Activated CD4-positive, alpha-beta T cell treated with anti-CD3 and anti-CD28 coated beads, Interleukin-2, amount 50 U/mL, for 4 hours (primary cell): ENCODE measurements at places on chromosomes 12 and 14.
A peak's percentile ranks its signal among the peaks of the same experiment; 100 is the strongest.

- DNase-seq, result no peak
Observed at GRCh38 chr12:42474391-42474790, 115.2 kb downstream of the PRICKLE1 start.

DNA sequence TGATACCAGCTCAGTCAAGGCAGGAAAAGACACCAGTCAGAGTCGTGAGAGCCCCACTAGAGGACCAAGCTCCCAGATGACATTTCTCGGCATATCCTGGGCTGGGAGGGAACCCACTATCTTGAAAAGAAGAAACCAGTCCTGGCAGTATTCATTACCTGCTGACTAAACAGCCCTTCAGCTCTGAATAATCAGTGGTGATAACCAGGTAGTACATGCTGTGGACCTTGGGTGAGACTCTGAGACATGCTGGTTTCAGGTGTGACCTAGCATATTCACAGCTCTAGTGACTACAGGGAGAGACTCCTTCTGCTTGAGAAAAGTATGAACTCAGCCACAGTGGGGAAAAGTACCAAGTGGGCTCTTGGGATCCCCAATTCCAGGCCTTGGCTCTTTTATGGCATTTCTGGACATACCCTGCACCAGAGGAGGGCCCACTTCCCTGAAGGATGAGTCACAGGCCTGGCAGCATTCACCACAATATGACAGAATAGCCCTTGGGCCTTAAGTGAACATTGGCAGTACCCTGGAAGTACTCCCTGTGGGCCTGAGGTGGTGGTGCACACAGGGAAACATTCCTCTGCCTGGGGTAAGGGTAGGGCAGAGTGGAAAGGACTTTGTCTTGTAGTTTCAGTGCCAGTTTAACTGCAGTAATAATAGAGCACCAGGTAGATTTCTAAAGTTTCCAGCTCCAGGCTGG lies 82.6 kb upstream of the SLC38A4 start:
- DNase-seq, result no peak

DNA sequence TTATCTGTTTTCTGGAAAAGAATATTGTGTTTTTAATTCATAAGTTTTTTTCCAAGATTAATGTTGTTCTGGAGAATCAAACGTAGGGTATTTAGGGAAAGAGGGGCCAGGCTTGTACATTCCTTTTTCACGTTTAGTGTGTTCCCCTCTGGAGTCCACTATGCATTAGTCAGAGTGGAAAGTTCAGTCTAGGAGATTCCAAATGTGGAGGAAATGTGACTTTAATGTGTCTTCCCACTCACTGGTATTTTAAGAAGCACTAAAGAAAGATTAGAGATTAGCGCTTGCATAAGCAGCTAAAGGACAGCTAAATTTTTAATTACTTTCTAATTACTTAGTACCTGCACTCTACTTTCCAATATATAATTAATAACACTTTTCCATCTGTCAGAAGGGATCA lies 4.4 kb upstream of the PDE6H start:
- no peak for DNase-seq

- no peak for DNase-seq
Observed at GRCh38 chr14:64059454-64060198, 206.8 kb downstream of the SYNE2 start.

GRCh38 chr12:82436354-82436753 lies 78.0 kb downstream of the METTL25 start:
- DNase-seq, result no peak

DNA sequence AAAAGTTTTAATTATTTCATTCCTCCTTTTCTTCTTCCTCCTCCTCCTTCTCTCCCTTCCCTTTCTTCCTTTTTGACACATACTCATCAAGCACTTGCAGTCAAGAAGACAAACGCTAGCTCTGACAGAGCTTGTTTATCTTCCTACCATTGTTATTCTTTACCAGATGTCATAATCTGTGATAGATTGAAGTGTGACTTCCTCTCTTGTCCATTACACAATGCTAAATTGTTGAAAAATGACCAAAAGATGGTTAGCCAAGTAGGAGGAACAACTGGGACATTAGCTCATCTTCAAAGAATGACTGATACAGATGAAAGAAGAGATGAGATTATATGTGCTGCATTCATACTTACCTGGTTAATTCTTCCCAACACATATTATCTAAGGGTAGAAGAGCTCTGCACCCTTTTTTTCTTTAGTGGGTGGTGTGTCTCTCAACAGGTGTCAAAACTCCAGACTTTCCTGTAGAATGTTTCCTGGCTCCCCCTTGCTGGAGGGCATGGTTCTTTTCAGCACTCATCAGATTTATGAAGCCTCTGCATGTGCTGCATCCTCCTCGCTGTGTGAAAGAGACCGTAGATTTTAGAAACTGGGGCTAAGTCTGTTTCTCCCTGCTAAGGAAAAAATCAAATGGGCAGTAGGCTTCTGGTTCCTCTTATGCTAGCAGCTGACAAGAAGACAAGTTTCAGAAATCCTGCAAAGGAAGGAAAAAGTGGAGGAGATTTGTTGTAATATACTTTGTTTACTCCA lies 147.1 kb downstream of the TMX1 start:
- DNase-seq, result no peak

- DNase-seq, result peak; percentile 67
Observed at GRCh38 chr12:121534495-121535148, 46.2 kb downstream of the KDM2B start.

DNA sequence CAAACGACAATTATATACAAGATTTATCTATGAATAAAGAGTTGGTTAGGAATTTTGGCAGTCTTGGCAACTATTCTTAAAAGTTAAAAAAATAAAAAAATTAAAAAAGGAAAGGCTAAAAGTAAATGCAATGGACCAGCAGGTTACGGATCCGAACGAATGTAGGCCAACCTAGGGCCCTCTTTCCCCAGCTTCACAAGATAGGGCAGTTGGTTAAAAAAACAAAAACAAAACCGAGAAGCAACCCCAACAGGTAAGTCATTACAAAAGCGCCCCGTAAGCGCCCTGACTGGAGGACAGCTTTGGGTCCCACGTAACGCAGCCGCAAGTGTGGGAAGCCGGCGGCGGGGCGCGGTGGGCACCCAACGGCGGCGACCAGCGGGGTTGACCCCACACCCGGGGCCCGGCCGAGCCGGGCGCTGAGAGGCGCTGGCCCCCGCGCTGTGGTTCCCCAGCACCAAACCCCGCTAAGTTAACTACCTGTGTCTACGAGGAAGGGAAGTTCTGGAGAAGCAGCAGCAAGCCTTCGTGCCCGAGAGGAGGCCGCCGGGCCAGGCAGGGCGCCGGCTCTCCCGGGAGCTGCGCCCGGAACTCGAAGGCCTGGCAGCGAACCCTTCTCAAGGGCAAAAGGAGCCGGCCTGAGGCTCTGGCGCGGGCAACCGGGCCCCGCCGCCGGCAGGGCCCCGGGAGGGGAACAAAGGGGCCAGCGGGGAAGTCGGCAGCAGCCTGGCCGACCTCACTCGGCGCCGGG lies 882 bp downstream of the HECTD1 start:
- peak; percentile 25 for DNase-seq

DNA sequence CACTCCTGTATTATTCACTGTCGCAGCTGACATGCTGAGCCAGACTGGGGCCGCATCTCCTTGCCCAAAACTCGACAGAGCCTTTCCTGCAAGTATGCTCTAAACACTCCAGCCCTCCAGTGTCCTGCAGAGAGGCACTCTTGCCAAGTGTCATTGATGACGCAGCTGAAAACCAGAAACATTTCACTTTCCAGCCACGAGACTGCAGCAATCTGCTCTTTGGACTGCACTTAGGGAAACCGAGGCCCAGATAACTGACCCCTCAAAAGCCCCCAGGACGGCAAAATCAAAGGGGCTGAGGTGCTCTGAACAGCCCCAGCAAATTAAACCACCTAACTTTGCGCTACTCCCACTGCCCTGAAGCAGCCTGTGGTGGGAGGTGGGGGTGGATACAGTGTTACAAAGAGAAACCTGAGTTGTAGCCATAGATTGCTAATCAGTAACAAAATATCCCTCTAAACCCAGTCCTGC lies 2.6 kb downstream of the CCDC85C start:
- no peak for DNase-seq

DNA sequence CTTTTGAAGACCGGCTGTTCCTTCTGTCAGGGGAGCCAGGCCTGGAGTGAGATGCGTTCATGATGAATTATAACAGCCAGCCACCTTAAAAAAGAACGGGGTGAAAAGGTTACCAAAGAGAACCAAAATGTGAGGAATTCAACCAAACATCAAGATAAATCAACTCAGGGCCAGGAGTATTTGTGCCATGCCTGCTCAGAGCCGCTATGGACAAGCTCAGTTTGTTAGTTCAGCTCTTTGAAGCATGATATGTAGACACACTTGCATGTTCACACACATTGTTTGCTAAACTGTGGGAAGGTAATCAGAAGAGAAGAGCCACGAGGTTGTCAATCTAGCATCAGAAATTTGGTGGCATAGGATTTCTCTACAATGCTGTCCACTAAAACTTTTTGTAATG lies 367.4 kb upstream of the TBX3 start:
- no peak for DNase-seq

DNA sequence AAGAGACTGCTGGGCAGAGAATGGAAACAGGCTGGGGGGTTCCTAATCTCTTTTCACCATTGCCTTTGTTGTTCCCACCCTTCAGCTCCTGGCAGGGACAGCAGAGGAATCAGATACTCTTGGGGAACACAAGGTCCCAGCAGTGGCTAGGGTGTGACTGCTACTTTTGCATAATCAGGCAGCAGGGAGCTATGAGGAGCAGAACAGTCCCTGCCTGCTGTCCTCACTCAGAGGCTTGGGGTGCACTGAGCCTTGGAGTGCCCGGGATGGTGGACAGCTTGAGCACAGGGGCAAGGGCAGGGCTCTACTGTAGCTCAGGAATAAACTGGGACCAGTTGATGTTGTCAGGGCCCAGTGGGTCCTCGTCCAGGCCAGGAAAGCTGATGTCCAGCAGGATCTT lies 1.5 kb upstream of the TEX52 start:
- DNase-seq, result no peak

- no peak for DNase-seq
Observed at GRCh38 chr14:77659831-77660230, 43.4 kb upstream of the SPTLC2 start.

DNA sequence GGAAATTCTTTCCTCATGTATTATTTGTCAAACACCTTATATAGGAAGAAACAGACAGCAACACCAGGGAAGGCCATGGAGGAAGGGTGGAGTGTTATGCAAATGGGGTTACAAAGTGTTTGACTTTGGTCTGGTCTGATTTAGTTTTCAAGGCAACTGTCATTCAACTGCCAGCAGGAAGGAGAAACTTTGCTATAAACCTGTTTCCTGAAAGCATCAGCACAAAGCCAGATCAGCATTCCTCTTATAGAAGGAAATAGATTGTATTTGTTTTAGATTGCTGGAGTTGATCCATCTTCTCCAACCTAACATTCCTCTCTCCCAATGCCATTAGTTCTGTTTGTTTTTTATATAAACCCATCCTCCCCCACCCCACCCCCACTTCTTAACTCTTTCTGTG lies 65.7 kb downstream of the STAB2 start:
- DNase-seq, result no peak

DNA sequence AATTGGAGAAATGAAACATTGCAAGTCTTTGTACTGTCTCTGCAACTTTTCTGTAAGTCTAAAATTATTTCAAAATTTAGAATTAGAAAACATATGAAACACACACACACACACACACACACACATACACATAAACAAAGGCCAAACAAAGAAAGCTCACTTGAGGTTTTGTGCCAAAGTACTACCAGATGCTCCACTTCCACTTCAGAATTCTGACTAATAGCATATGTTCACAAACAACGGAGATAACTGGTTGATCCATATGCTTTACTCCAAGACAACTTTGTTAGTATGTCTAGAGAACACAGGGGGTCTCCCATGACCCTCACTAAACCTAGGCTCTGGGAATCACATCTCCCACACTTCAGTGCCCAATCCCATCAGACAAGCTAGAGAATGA lies 133.8 kb upstream of the CLEC14A start:
- no peak for DNase-seq

GRCh38 chr12:49021292-49021915 lies 2.8 kb upstream of the PRKAG1 start:
- DNase-seq, result no peak

DNA sequence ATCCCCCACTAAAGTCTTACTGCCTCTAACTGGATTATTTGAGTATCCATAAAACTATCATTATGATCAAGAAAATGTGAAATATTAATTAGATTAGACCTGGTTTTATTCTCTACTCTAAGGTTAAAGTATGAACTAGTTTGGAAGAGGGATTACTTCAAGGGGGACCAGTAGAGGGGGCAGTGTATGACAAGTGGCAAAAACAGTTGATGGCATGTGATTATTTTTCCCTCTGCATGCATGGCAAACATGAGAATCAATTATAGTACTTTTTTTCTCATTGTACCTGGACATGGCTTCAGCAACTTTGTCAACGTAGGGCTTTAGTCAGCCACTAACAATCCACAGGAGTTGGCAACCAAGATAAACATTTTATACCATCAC lies 145.0 kb upstream of the SLC38A2 start:
- no peak for DNase-seq

GRCh38 chr12:52182898-52183543 lies 8.8 kb downstream of the KRT80 start:
- no peak for DNase-seq

DNA sequence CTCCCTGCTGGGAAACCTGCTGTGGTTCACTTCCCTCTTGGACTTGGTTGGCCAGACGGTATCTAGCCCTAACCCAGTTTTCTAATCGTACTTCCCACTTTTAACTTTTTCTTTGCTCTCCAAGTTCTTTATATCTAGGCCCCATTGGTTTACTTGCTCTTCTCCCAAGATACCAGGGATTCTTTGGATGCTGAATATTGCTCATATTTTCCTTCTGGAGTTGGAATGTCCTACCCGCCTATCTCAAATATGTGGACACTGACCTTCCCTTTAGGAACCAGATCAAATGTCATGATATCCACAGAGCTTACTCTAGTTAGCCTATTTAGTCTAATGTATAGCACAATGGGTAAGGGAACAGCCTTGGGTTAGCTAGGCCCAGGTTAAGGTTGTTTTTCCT lies 228.6 kb downstream of the DACT1 start:
- DNase-seq, result no peak

DNA sequence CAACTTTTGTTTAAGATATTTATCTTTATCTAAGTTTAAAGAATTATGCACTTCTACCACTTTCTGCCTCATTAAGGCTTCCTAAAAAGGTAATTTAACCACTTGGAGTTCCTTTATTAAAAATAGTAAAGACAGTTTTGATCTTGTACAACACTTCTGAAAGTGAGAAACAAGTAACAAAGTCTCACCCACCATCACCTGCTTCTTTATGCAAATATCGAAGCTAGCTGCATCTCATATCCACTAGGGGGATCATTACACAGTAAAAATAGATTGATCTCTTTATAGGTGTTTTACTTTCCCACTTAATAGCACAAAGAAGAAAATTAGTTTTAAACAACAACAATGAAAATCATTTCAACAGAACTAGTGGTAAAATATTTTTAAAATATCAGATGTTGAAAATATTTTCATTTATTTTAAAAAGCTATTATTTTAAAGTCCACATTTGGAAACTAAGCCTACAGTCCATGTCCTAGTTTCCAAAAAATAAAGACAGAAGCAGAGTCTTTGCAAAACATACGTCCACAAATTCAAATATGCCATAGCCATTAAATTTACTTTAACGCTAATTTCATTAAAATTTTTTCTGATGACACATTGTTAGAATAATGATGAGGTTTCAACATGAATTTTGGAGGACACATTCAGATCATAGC lies 160.0 kb upstream of the SOX5 start:
- DNase-seq, result no peak

- no peak for DNase-seq
Observed at GRCh38 chr14:94880876-94881275, 111.0 kb upstream of the GSC start.

- DNase-seq, result no peak
Observed at GRCh38 chr12:71772735-71773134, 18.1 kb downstream of the RAB21 start.
